GM03348 (cell line): ENCODE measurements at places on chromosomes 3 and 15.

DNA sequence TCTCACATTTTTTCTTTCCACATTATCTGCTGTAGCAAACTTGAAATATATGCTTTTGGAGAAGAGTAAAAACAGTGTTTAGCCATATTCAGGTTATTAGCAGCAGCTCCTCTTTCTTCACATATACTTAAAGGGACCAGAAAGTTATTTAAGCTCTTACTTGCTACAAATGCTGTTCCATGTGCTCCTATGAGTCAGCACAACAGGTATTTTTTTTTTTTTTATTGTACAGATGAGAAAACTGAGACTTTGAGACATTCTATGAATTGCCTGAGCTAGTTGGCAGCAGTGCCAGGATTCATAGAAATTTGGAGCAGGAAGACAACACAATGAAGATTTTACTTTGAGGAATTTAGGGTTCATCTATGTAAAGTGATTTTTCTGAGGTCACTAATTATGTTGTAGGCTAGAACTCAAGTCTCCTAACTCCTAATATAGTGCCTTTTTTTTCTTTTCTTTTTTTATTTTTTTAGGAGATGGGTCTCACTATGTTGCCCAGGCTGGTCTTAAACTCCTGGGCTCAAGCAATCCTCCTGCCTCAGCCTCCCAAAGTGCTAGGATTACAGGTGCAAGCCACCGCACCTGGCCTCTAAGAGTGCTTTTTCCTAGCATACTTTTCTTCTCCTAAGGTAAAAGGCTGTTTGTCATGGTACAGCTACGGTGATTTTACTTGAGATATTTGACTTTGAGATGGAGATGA is 23.6 kb downstream of the SETD5 start:
- no peak for DNase-seq

GRCh38 chr3:114834175-114834940 is 312.7 kb downstream of the ZBTB20 start:
- DNase-seq, result no peak

GRCh38 chr15:73751899-73752805 is 999 bp downstream of the INSYN1 start:
- peak; percentile 62 for DNase-seq

DNA sequence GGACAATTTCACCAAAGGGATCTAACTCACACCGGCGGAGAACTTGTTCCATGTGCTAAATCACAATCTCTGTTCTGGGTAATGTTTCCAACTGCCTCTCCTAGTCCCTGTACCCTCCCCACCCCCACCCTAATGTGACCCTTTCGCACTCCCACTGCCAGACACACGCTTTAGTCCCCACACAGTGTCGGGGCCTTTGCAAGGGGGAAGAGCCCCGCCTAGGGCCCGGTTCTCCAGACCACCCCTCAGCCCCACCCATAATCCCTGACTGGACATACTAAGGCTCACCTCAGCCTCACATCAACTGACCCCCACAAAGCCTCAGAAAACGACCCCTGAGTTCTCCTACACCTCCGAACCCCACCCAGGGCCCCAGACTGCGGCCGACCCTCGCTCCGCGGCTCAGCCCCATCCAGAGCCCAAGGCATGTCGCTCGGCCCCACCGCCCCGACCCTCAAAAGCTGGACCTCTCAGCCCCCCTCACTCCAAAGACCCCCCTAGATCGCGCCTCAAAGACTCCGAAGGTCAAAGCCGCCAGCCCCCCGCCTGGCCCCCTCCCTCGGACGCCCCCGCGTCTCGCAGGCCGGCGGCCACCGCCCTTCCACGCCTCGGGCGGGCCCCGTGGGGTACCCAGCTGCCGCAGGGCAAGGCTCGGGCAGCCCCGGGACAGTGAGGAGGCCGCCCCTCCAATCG is 72.0 kb upstream of the MAP4 start:
- DNase-seq, result peak; percentile 31

DNA sequence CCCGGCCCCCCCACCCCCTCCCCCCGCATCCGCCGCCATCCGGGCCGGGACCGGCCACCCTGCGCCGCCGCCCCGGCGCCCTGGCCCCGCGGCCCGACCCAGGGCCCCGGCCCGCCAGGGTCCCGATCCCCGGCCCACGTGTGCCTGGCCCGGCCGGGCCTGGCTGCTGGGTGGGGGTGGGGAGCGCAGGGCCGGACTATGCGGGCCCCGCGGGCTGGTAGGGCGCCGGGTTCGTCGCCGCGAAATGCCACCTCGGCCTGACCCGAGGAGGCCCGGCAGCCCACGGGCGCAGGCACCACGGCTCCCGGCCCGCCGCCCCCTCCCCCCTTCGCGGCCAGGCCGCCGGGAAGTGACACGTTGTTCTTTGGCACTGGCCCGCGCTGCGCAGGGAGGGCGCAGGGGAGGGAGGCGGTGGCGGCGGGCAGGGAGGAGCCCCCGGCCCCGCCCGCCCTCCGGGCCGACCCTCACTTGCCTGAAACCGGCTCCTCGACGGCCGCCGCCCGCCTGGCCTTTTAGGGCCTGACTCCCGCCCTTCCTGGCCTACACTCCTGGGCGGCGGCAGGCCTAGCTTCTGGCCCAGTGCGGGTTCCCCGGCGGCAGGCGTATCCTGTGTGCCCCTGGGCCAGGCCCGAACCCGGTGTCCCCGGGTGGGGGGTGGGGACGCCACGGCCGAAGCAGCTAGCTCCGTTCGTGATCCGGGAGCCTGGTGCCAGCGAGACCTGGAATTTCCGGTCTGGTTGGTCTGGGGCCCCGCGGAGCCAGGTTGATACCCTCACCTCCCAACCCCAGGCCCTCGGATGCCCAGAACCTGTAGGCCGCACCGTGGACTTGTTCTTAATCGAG is 515 bp downstream of the EIF4G1 start:
- peak; percentile 94 for DNase-seq

GRCh38 chr3:184685646-184686045 is 26.2 kb downstream of the MAGEF1 start:
- DNase-seq, result peak; percentile 44

DNA sequence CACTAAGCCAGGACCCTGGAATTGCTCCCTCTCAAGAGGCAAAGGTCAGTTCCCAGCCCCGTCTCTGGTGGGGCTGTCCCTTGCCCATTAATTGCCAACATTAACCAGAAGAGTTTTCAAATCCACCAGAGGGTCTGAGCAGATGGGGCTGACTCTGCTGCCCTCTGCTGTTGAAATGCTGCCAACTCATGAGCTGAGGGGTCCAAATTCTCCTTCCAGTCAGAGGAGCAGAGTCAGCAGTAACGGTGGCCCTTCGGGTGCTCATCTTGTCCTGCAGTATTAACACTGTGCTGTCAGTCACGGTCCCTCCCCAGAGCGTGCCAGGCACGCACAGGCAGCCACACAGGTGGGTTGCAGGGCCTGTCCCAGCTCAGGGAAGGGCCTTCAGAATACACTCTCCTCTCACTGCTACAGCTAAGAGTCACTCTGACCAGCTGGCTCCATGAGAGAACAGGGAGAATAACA is 10.7 kb upstream of the SPTBN5 start:
- DNase-seq, result peak; percentile 77
